Stimulated activated CD8-positive, alpha-beta memory T cell treated with anti-CD3 and anti-CD28 coated beads, Interleukin-15, amount 100 ng/mL, for 48 hours (primary cell): ENCODE measurements at places on chromosomes 1 and 21.

- DNase-seq: no peak
Measured at GRCh38 chr1:212124690-212125582, 89.4 kb downstream of the DTL start.

- no peak for DNase-seq
Measured at GRCh38 chr1:160358073-160358472, 8.8 kb upstream of the NHLH1 start.

- no peak for DNase-seq
Measured at GRCh38 chr1:50735443-50735842, 224.6 kb downstream of the FAF1 start.

- DNase-seq: no peak
Measured at GRCh38 chr1:77139389-77139788, 79.8 kb downstream of the PIGK start.

DNA sequence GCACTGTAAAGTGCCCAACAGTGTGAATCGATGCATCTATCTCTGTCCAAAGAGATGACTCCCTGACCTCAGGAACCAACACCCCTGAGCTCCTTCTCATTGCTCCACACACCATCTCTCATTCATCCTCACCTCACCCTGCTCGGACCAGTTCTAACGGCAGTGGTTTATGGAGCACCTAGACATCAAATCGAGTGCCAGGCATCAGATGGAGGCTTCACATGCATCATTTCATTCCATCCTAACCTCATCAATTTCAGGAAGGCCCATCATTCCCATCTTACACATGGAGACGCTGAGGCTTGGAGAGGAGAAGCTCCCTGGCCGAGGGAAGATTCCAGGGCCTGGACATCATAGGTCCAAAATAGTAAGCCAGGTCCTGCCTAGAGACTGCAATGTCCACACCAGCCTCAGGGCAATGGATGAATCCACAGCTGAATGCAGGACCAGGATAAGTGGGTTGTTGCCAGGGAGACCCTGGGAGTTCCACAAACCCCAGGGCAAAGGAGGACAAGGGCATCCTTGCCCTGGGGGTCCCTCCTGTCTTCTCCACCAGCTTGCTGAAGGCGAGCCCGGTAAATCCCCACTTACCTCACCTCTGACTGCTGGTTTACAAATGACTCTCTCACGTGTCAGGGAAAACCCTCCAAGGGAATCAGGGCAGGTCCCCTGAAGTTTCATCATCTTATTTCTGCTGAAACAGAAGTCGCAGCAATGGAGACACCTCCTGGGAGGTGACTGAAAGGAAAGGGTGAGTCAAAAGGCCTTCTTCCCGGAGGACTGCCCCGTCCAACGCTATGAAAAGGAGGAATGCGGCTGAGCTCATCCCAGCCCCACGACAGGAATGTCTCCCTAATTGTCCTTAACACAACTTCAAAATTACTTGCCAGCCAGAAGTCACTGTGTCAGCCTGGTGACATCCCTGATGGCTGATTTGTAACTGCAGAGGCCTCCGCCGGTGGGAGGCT lies 9.0 kb upstream of the IFFO2 start:
- no peak for DNase-seq

DNA sequence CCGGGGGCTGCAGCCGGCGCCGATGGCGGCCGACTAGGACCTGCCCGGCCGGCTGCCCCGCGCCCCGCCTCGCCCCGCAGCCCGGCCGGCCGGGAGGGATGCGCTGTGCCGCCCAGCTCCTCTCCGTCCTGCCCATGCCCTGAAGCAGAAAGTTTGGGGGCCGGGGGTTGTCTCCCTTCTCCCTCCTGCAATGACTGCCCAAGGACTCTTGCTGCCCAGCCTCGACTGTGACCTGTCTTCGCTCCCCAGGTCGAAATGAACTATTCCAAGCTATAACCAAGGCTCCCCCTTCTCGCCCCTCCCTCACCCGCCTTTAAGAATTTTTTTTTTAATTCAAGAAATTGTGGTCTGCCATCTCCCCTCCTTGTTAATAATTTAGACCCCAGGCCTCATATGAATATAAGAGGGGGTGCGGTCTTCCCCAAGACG lies 361 bp downstream of the TMCC2 start:
- no peak for DNase-seq

DNA sequence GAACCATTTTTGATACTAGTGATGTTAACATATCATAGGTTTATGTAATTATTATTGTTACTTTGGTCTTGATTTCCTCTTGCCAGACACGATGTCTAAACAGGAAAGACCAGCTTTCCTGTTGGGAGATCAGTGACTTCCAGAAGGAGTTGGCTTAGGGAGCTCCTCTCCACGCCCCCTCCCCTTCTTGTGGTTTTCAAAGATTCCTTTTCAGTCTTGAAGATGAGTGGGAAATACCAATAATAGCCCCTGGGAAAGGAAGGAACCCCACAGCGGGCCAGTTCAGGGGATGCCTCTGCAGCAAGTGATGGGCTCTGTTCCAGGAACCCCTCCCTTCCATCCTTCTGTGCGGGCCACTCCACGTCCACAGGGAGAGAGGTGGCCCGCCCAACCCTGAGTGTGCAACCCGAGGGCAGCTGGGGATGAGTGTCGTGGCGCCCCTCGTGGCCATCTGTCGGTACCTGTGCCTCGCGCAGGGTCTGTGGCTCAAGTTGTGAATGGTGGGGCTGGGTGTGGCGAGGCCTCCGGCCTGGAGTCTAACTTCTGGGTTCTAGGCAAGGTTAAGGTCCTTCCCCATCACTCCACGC lies 65.7 kb downstream of the TLR5 start:
- DNase-seq: no peak

- DNase-seq: no peak
Measured at GRCh38 chr1:59738591-59739015, 76.1 kb upstream of the HOOK1 start.

DNA sequence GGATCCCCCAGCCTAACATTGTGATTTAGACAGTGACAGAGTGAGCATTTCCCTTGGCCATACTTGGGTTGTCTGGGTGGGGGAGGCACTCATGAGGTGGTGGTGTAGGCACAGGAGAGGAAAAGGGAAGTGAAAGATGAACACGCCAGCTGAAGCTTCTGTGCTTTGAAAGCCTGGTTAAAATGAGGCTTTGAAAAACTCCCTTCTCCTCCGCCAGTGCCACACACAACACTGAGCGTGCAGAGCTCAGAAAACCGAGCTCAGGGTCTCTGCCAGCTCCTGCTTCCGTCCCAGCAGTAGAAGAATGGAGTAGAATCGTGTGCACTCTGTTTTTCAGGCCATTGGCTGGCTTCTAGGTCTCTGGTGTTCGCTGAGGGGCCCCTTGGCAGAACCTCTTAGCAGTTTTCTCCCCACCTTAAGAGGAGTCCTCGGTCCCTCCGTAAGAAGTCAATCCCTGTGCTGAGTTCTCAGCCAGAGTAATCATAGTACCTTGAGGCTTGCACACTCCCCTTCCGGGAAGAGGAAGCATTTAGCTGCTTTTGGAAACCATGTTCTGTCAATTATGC lies 12.9 kb downstream of the PLEKHM2 start:
- no peak for DNase-seq

GRCh38 chr1:209549443-209550205 lies 33.9 kb upstream of the CAMK1G start:
- DNase-seq: no peak

DNA sequence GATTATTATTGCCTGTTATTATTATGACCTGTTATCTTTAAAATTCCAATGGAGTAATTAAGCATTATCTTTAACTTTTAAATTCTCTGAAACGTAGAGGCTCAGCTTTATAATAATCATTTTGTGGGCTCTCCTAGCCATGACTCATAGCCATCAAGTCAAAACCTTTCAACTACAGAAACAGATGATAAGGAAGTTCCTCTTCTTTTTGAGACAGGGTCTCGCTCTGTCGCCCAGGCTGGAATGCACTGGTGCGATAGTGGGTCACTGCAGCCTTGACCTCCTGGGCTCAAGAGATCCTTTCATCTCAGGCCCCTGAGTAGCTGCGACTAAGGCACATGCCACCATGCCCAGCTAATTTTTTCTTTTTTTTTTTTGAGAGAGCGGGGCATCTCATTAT lies 43.5 kb downstream of the CHML start:
- no peak for DNase-seq

DNA sequence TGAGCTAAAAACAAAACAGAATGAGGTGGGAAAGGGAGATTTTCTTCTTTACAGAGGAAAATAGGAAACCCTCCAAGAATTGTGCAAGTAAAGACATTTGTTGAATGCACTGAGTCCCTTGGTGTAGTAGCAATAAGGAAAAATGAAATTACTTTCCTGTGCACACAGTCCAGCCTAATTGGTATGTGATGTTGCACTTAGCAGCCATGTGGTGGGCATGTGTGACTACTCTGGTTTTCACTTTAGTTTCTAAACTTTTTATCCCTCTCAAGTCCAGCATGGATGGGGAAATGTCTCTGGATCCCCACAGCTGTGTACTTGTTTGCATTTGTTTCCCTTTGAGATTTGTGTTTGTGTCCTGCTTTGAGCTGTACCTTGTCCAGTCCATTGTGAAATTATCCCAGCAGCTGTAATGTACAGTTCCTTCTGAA lies 7.1 kb upstream of the AGO3 start:
- no peak for DNase-seq

GRCh38 chr1:239719642-239720258 lies 333.4 kb downstream of the CHRM3 start:
- DNase-seq: peak; percentile 4

DNA sequence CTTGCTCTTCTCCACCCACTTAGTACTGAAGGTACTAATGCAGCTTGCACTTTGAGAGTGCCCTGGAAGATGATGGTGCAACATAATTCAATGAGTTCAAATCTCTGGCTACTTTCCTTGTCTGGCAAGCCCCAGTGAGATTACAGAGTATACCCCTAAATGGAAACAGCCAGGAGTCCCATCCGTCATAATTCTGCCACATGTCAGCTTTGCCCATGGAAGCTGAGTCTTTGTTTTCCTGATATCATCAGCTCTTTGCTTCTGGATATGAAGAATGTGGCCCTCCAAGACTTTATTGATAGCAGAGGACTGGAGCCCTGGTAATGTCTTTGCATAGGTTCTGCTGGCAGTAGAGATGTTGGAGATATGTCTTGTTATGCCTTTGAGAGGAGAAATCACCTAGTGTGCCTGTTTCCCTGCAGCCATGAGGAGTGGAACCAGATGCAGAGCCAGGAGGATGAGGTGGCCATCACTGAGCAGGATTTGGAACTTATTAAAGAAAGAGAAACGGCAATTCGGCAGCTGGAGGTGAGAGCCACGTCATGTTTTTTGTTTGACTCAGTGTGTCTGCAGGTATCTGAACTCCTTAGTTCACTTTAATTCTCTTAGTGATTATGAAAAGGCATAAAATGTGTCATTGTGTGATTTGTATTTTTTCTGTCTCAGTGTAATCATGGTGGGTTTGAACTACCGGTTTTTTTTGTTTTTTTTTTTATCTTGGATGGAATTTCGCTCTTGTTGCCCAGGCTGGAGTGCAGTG lies 18.7 kb upstream of the PPP1R8 start:
- DNase-seq: no peak

GRCh38 chr1:66924756-66925557 lies at the start of the genes DNAI4 and MIER1:
Gene DNAI4 (minus strand): TSS chr1:66924856. CDS start chr1:66924831, 25 bp downstream.
Gene MIER1 (plus strand): TSS chr1:66924990. CDS start chr1:66925029, 39 bp downstream.
- peak; percentile 96 for DNase-seq

GRCh38 chr1:87284456-87285240 lies 44.0 kb upstream of the LMO4 start:
- DNase-seq: no peak

DNA sequence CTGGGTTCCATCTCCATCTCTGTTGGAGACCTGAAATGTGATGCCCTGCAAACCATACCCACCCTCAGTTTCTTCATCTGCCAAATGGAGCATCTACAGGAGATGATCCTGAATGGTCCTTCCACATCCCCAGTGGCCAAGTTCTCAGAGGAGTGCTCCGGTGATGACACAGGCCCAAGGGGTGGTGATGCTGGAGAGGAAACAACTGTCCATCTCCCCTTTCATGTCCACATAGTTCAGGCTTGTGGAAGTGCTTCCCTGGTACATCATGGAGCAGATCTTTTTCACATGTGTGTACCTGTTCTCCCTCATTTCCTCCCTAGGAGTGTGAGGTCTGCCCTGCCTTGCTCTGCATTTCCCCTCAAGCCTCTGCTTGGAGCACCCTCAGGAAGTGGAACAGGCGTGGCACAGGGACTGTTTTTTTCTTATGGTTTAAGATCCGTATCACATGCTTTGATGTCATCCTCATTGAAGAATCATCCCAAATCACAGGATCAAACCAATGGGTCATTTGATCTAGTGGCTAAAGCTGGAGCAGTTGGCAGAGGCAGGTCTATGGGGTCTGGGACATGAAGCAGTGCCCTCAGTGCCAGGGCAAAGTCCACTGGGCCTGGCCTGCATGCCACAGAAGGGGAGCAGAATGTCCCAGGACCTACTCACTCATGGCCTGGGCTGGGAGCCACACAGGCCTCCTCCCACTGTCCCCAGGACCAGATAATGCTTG lies 8.2 kb upstream of the TRIM63 start:
- no peak for DNase-seq

- DNase-seq: no peak
Measured at GRCh38 chr1:182235604-182235951, 156.0 kb downstream of the GLUL start.

DNA sequence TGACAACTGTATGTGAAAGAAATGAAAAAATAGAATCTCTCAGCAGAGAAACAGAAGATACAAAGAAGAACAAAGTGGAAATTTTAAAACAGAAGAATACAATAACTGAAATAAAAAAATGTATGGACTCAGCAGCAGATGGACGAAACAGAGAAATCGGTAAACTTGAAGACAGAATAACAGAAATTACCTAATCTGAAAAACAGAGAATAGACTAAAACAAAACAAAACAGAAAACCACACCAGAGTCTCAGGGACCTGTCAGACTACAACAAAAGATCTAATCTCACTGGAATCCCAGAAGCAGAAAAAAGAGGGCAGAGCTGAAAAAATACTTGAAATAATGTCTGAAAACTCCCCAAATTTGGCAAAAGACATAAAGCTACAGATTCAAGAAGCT lies 83.0 kb downstream of the ZSWIM5 start:
- DNase-seq: no peak

DNA sequence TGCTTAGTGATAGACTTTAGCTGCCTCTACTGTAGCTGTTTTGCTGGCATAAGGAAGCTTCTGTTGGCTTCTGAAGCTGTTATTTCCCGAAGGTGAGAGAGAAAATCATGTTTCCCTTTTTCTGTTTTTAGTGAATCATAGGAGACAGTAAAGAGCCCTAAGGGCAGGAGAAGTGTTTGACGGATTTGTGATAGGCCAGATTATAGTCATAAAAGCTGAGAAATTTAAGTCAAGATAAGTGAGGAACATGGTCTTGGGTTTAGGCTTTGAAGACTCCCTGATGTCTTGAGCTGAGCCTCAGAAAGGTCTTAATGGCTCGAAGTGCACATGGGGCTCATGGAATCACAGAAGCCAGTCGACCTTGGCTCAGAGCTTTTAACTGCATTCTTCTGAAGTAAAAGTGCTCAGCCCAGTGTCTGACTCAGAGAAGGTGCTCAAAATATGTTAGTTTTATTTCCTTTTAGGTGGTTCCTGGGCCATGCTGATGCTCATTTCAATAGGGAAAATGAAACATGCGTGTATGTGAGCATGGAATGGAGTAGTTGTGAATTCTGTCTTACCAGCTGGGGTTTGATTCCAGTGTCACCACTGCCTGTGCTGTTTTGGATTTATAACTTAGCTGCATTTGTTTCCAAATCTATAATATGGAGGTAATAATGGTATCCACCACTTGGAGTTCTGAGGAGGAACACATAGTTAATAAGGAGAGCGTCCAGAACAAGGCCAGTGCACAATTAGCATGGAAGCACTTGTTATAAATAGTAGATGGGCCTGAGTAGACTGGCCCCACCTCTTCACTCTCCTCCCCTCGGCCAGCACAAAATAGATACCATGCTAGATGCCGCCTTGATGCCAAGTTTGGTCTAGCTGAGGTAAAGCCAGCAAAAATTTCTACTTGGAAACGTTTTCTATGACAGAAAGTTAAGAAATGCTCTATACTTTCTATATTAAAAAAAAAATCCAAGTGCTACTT lies 99.2 kb downstream of the C1orf21 start:
- DNase-seq: no peak

GRCh38 chr1:38045401-38046332 lies 926 bp downstream of the POU3F1 start:
- no peak for DNase-seq
